ENCODE measurements at places on chromosomes 11 and 22. TPM values are rescaled to one million over a fixed set of nuclear protein-coding genes. Genes with fewer than 3 reads are reported as not detected.
A peak's percentile ranks its signal among the peaks of the same experiment; 100 is the strongest.

The PKP3 gene
- total RNA-seq = 0.16 TPM

The OR10D3 gene
- not detected for total RNA-seq

The CHRDL2 gene
- total RNA-seq = not detected

The SLC37A2 gene
- 1.0 TPM for total RNA-seq

The PGA5 gene
- not detected for total RNA-seq

The P4HA3 gene
- total RNA-seq = not detected

- H3K4me1 ChIP-seq = no peaks in the 10 kb centered on the region
- peaks cover 2% of the 10 kb centered on the region for H3K36me3 ChIP-seq
- no peak overlapping the region for H3K4me3 ChIP-seq
- DNase-seq = no peak
Observed at GRCh38 chr22:49417833-49418232, 409.8 kb downstream of the BRD1 start.

DNA sequence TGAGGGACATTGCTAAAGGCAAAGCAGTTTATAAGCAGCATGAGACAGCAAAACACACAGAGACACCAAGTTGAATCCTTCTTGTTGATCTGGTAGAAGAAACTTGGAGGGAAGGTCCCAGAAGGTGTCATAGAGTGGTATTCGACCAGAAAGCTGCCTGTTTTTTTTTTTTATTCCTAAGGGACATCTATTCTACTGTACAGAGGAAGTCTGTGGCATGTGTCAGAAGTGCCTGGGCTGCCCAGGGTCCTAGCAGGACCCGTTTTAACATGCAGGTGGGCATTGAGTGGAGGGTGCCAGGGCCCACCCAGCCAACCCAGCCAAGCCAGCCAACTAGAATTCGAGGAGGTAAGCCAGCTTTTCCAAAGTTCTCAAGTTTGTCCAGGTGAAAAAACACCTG is 68.0 kb upstream of the ATXN10 start:
- H3K36me3 ChIP-seq = no peaks in the 10 kb centered on the region
- H3K4me3 ChIP-seq = no peak overlapping the region
- H3K27ac ChIP-seq = no peak overlapping the region
- DNase-seq = no peak

GRCh38 chr22:34966980-34967565 is 98.9 kb upstream of the ISX start:
- no peak for DNase-seq

GRCh38 chr11:20042811-20043341 is 117.4 kb downstream of the DBX1 start:
- no peak for DNase-seq
- no peaks in the 10 kb centered on the region for H3K36me3 ChIP-seq
- H3K4me3 ChIP-seq = no peak overlapping the region
- H3K27me3 ChIP-seq = peaks cover 37% of the 10 kb centered on the region

GRCh38 chr11:117862019-117862725 is 14.3 kb downstream of the FXYD6 start:
- no peak for DNase-seq
- peaks cover under 1% of the 10 kb centered on the region for H3K27me3 ChIP-seq
- H3K27ac ChIP-seq = no peak overlapping the region
- H3K4me1 ChIP-seq = peaks cover 5% of the 10 kb centered on the region
- no peaks in the 10 kb centered on the region for H3K36me3 ChIP-seq

DNA sequence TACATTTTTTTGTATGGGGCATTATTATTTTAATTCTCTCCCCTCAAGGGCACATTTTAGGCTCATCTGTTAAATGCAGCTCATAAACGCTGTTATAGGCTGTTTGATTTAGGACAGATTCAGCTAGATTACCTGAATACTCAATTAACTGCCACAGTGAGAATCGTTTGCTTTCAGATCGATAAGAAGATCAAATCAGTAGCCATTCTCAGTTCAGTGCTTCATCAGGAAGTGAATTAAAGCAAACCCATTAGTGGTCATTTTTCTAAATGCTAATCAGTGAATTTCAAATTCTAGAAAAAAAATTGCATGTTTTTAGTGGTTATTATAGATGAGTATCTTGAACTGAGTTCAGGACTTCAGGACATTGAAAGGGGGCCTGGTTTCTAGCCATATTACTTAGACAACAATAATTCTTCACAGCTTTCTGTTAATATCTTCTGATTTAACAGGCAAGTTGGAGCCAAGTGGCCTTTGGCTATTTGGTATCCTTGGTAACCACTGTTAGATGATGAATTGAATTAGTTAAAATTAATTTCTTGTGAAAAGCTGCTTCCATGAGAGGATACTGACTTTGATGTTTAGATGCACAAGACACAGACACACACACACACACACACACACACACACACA is 18.6 kb downstream of the SYT9 start:
- no peak overlapping the region for H3K27ac ChIP-seq
- no peak for DNase-seq
- H3K4me1 ChIP-seq = no peaks in the 10 kb centered on the region
- H3K4me3 ChIP-seq = no peak overlapping the region
- peaks cover 7% of the 10 kb centered on the region for H3K27me3 ChIP-seq
- no peaks in the 10 kb centered on the region for H3K36me3 ChIP-seq

GRCh38 chr11:102239448-102239847 is 77.8 kb upstream of the BIRC3 start:
- H3K4me1 ChIP-seq = peaks cover 6% of the 10 kb centered on the region
- H3K36me3 ChIP-seq = no peaks in the 10 kb centered on the region
- H3K27me3 ChIP-seq = peaks cover 45% of the 10 kb centered on the region

- no peaks in the 10 kb centered on the region for H3K36me3 ChIP-seq
- H3K4me1 ChIP-seq = no peaks in the 10 kb centered on the region
- no peak overlapping the region for H3K4me3 ChIP-seq
- peaks cover 5% of the 10 kb centered on the region for H3K27me3 ChIP-seq
Observed at GRCh38 chr11:19931141-19931770, 218.6 kb downstream of the NAV2 start.

DNA sequence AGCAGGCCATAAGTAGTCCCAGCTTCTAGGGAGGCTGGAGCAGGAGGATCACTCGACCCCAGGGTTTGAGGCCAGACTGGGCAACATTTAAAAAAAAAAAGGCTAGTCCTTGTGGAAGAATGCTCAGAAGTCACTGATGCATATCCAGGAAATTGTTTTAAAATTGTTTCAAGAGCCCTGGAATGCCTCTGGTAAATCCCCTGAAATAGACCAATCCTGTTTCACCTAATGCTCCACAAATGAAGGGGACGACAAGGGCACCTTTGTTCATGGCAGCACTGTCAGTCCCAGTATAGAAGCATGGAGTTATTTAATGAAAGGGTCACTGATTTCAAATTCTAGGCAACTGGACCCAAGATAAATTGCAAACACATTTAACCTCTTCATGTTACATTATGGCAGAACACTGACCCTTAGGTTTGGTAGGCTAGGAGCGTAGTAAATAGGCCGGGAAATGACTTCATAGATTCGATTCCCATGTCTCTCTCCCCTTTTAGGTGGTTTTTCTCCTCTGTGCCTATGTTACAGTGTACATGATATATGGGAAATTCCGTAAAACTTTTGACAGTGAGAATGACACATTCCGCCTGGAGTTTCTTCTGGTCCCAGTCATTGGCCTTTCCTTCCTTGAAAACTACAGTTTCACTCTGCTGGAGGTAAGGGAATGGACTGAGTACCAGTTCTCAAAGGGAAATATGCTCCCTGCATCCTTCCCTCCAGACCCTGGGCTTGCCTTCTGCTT is 11.4 kb downstream of the KDELR3 start:
- H3K27me3 ChIP-seq = no peaks in the 10 kb centered on the region
- H3K4me1 ChIP-seq = peaks cover 18% of the 10 kb centered on the region
- peaks cover 3% of the 10 kb centered on the region for H3K36me3 ChIP-seq
- DNase-seq = no peak
- no peak overlapping the region for H3K4me3 ChIP-seq

DNA sequence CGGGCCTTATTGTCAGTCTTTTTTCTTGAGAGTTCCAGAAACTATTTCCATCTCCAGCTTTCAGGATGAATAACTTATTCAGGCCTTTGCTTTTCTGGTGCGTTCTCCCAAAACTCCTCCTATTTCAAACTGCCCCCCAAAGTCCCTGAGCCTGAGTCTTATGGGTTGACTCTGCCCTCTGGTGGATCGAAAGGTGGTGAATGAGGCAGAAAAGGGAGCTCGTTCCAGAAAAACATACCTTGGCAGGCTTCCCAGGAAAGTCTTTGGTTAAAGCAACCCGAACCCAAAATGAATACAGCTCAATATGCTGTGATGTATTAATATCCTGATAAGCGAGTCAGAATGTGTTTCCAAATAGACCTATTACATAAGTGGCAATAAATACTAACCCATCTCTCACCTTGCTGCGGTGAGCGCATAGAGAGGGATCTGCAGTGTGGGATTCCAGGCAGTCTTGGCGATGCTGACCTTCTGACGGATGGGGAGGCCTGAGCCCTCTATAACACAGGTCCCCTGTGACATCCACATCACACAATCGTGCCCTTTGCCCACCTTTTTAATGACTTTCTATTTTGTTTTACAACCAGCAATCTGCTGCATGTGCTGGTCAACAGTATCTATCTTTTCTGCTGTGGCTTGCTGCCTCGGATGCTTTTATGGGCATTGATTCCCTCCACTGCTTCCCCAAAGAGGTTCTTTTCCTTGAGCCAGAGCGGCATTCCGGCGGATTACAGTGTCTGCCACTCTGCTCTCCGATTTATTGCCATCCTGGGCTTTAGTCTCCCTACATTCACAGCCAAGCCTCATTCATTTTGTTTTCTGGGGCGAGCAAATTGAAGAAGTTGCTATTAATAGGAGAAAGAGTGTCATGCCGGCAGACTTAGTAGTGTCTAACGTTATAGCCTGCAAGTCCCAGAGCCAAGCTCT is 756.8 kb downstream of the NTM start:
- H3K4me1 ChIP-seq = no peaks in the 10 kb centered on the region
- no peaks in the 10 kb centered on the region for H3K27me3 ChIP-seq
- H3K36me3 ChIP-seq = no peaks in the 10 kb centered on the region
- no peak overlapping the region for H3K4me3 ChIP-seq
- no peak overlapping the region for H3K27ac ChIP-seq
- DNase-seq = no peak

GRCh38 chr11:130390071-130390758 is 38.2 kb downstream of the ADAMTS8 start:
- no peaks in the 10 kb centered on the region for H3K27me3 ChIP-seq
- H3K36me3 ChIP-seq = no peaks in the 10 kb centered on the region
- DNase-seq = no peak

- H3K27ac ChIP-seq = no peak overlapping the region
- H3K4me1 ChIP-seq = no peaks in the 10 kb centered on the region
- no peaks in the 10 kb centered on the region for H3K36me3 ChIP-seq
- H3K27me3 ChIP-seq = no peaks in the 10 kb centered on the region
- no peak for DNase-seq
Observed at GRCh38 chr11:79329561-79329960, 111.3 kb downstream of the TENM4 start.

- H3K27me3 ChIP-seq = no peaks in the 10 kb centered on the region
- no peak overlapping the region for H3K27ac ChIP-seq
- DNase-seq = no peak
- H3K36me3 ChIP-seq = no peaks in the 10 kb centered on the region
- H3K4me3 ChIP-seq = no peak overlapping the region
Observed at GRCh38 chr11:9831122-9831521, 167.2 kb downstream of the SWAP70 start.

GRCh38 chr11:61930933-61931332 is 13.6 kb upstream of the RAB3IL1 start:
- peaks cover 2% of the 10 kb centered on the region for H3K36me3 ChIP-seq
- no peak overlapping the region for H3K27ac ChIP-seq
- H3K27me3 ChIP-seq = peaks cover 19% of the 10 kb centered on the region
- no peak overlapping the region for H3K4me3 ChIP-seq
- no peaks in the 10 kb centered on the region for H3K4me1 ChIP-seq
- DNase-seq = no peak

DNA sequence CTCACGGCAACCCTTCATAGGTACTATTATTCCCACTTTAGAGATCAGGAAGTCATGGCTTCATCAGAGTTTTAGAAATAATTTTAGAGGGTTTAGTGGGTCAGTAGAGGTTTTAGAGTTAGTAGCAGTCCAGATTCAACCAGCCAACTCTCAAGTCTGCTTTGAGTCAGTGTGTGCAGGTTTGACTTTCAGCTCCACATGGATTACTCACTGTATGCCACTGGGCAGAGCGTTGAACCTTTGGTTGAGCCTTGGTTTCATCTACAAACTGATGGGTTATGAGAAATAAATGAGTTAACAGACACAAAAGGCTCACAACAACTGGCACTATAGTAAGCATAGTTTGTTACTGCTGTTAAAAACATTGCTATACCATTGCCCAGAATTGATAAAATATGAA is 19.0 kb upstream of the TP53AIP1 start:
- peaks cover 4% of the 10 kb centered on the region for H3K27me3 ChIP-seq
- DNase-seq = no peak
- H3K36me3 ChIP-seq = no peaks in the 10 kb centered on the region
- H3K27ac ChIP-seq = no peak overlapping the region
- H3K4me1 ChIP-seq = peaks cover 30% of the 10 kb centered on the region

- no peak for DNase-seq
- H3K27ac ChIP-seq = no peak overlapping the region
- H3K36me3 ChIP-seq = no peaks in the 10 kb centered on the region
- H3K4me3 ChIP-seq = no peak overlapping the region
- H3K27me3 ChIP-seq = no peaks in the 10 kb centered on the region
- H3K4me1 ChIP-seq = no peaks in the 10 kb centered on the region
Observed at GRCh38 chr22:50734986-50735738, 2.8 kb upstream of the ACR start.

DNA sequence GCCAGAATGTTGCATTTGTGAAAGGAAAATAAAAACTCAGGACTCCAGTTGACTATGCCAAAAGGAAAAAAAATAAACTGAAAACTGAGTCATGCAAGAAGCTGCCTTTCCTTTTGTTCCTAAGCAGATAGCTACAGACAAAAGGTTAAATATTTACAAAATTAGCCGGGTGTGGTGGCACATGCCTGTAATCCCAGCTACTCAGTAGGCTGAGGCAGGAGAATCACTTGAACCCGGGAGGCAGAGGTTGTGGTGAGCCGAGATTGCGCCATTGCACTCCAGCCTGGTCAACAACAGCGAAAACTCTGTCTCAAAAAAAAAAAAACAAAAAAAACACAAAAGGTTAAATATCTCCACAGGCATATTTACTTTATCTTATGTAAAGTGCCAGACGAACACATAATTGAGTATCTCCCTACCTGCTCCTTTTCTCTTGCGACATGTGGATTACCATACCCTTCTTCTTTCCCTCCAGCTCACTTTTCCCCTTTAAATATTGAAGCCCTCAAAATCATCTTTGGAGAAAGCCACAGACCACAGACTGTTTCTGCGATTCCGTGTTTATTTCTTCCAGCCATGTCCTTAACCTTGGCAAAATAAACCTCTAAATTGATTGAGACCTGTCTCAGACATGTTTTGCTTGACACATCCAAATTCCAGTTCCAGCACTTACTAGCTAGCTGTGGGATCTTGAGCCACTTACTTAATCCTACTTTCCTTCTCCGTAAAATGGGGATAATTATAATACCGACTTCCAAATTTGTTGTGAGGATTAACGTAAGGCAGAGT is 2.3 kb upstream of the SMPD1 start:
- no peak overlapping the region for H3K4me3 ChIP-seq
- DNase-seq = no peak
- H3K27me3 ChIP-seq = no peaks in the 10 kb centered on the region
- H3K27ac ChIP-seq = peak overlapping the region; percentile 14
- peaks cover 50% of the 10 kb centered on the region for H3K4me1 ChIP-seq

DNA sequence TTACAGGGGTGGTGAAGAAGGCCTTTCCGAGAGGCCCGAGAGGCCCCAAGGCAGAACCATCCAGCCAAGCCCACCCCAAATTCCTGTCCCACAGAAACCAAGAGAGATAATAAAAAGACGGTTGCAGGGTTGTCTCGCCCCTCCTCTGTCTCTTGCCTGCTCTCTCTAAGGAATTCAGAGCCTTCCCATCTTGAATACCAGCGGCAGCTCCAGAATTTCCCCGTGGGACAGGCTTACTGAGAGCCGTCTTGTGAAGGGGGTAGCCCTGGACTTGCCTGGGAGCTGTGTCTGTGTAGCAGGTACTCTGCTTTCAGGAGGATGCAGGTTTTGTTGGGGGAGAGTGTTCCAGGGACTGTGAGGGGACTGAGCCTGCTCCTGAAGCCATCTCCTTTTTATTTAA is 9.6 kb upstream of the EIF3D start:
- H3K4me1 ChIP-seq = peaks cover 12% of the 10 kb centered on the region
- no peak for DNase-seq
- H3K4me3 ChIP-seq = no peak overlapping the region
